ENCODE measurements at places on chromosomes 6 and 20.

DNA sequence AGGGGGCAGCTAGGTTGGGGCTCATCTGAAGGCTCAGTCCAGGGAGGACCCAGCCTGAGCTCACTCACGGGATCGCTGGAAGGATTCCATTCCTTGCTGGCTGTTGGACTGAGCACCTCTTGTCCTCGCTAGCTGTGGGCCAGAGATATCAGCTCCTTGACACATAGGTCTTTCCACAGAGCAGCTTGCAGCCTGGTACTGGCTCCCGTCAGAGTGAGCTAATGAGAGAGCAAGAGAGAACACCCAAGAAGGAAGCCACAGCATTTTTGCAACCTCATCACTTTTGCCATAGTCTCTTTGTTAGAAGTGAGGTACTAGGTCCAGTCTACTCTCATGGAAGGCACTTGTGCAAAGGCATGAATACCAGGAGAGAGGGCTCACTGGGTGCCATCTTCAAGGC, 179.9 kb downstream of the CDC5L start:
- DNase-seq, result no peak

DNA sequence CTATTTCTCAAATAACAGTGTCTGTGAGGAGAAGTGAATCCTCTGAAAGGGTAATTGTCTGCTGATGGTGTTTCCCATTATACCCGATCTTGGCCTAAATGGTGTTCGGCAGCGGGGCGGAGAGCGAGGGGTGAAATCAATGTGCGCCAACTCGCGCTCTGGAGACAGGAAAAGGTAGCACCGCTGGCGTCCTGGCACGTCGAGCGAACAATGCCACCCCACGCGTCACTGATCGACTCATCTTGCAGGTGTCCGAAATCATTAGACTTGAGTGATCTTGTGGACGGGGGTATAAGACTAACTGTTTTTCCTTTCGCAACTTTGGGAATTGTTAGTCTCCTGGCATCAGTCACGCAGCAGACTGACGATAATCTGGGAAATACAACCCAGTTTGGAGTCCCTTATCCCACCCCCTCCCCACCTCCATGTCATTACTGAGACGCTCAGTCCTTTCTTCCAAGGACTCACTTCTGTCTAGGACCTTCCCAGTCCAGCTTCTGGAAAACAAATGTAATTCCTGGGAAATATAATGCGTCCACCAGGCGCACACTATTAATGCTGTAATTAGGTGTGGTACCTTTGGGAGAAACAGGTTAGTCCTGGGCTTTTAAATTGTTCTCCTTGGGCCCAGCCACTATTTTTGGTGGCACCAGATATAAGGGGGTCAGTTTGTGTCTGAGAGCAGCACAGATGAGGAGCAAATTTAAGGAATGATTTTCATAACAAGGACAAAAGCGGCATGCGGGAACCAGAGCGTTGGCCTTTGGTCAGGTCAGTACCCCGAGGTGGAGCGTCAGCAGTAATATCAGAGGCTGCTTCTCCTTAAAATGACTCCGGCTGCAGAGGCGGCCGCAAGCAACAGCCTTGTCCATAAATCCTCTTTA, 2.3 kb downstream of the LINC00237 start:
- no peak for DNase-seq

DNA sequence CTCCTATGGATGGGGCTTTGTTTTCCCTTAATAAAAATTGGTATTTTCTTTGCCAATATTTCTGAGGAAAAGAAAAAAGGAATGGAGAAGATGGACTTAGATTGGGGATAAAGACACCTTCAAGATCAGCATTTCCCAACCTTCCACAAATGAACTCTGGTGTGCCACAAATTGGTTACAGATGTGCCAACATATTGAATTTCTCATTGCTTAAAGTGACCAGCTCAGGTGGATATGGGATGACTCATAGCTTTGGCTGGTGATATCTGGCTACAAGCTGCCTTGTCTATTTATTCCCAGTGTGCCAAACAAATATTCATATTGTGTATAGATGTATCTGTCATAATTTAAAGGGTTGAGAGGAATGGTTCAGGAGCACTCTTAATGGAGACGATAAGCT, 32.5 kb downstream of the THEMIS start:
- no peak for DNase-seq

GRCh38 chr6:70051197-70052124, 185.1 kb downstream of the COL19A1 start:
- no peak for DNase-seq

- no peak for DNase-seq
Observed at GRCh38 chr6:80480421-80481157, 374.1 kb downstream of the BCKDHB start.

Data from activated gamma-delta T cell treated with Interleukin-2 at 50 U/mL for 16 hours (primary cell).